ENCODE measurements at places on chromosomes 3 and 15.

DNA sequence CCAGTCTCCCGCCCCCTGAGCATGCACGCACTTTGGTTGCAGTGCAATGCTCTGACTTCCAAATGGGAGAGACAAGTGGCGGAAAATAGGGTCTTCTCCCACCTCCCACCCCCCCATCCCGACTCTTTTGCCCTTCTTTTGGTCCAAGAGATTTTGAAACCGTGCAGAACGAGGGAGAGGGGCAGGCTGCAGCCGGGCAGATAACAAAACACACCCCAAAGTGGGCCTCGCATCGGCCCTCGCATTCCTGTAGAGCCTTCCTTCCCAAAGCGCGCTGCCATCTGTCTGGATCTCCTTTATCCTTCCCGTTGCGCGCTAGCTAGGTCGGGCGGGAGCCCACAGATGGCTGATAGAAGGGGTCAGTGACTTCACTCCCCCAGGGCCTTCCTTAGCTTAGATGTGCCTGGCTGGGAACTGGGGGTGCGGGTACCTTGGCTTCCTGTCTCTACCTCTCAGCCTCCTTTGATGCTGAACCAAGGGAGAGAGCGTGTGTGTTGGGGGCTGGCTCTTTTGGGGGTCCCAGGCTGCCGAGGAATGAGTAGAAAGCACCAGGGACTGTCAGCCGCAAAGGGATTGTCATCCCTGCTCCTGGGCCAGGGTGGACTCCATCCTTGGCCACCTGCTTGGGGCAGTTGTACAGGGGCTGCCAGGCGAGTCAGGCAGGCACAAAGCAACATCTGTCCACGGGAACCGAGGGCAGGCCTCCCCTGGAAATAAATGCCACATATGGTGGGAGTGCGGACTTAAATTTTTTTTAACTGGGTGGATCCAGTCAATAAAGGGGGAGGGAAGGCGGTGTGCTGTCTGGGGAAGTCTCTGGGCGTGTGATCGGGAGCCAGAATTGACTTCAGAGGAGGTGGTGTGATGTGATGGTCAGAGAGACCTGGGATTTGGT, 1.8 kb downstream of the SMAD3 start:
- DNase-seq: no peak

DNA sequence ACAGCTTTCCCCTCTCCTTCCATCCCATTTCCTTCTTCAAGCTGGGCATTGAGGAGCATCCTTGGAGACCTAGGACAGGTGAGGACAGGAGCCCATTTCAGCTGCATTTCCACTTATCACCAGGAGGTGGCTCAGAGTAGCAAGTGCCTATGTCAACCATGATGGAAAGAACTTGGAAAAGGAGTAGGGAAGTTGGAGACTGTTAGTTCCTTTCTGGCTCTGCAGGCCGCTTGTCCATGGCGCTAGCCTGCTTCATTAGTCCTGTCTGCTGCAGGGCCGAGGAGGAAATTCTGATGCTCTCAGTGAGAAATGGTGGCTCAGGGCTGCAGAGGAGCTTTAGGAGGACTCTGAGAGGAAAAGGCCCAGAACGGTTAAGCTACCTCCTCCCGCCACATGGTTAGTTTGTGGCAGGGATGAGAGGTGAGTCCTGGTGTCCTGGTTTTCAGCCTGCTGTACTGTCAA, 7.0 kb upstream of the CD276 start:
- peak; percentile 30 for DNase-seq

- no peak for DNase-seq
These were observed 16.8 kb downstream of the NOX5 start for GRCh38 chr15:69031013-69032001.

DNA sequence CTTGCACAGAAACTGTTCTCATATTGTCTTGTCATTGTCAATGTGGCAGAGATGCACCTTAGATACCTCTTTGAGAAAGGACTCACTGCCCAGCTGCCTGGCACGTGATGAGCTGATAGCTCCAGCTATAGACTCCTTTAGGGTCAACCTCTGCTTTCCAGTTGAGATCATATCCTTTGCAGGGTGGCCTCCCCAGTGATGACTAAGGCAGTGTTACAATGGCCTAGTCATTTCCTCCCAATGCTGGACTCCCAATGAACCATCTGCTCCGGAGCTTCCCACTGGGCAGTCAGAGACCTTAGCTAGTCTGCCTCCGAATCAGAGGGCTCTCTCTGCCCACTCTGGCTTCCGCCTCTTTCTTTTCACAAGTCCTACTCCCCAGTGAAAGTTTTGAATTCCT, 79.5 kb downstream of the CHRD start:
- no peak for DNase-seq

DNA sequence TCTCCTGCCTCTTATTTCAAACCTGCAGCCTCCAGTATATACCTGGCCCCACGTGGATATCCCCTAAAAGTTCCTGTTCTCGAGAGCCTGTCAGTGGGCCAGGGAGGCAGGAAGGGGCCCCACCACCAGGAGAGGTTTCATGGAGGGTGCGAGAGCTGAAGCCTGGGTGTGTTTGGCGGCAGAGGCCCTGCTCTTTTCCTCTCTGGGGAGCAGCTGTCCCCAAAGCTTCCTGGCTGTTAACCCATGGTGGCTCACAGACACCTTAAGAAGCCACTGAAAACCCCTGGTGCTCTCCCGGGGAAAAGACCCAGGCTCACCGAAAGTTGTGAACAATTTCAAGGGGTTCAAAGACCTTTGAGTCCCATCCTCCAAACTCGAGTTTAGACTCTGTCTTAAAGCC, 1.1 kb downstream of the PRRT3 start:
- DNase-seq: no peak

- no peak for DNase-seq
These were observed 141.0 kb downstream of the LPP start for GRCh38 chr3:188294823-188295487.

DNA sequence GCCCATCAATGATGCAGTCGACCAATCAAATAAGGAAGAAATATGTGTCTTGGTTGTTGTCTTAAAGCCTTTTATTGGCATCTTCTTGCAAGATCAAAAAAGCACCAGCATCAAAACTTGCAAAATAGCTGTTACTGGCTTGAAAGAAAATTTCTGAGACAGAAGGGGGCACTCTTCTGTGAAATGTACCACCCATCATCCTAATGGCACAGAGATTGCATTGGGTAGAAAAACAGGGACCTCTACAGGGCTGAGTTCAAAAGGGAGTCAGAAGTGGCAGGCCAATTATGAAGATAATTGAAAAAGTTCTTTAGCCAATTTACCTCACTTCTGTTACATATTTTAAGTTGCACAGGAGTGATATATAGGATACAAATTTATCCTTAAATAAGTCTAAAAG, 122.3 kb upstream of the GPR149 start:
- no peak for DNase-seq

GRCh38 chr3:193605876-193606275, 12.9 kb downstream of the OPA1 start:
- DNase-seq: peak; percentile 21

GRCh38 chr3:165748094-165748493, 89.1 kb downstream of the BCHE start:
- no peak for DNase-seq

- no peak for DNase-seq
These were observed 79.0 kb downstream of the CHD2 start for GRCh38 chr15:92979011-92979701.

- DNase-seq: no peak
These were observed at the start of gene MAPKAPK3 for GRCh38 chr3:50617096-50617791. Gene MAPKAPK3, plus strand, starts transcription at chr3:50617151. Its CDS starts 415 bp downstream, at chr3:50617566.

GRCh38 chr15:43249699-43250203, 17.0 kb downstream of the TGM5 start:
- no peak for DNase-seq

GRCh38 chr3:148903941-148904340, 38.8 kb downstream of the CPA3 start:
- no peak for DNase-seq

DNA sequence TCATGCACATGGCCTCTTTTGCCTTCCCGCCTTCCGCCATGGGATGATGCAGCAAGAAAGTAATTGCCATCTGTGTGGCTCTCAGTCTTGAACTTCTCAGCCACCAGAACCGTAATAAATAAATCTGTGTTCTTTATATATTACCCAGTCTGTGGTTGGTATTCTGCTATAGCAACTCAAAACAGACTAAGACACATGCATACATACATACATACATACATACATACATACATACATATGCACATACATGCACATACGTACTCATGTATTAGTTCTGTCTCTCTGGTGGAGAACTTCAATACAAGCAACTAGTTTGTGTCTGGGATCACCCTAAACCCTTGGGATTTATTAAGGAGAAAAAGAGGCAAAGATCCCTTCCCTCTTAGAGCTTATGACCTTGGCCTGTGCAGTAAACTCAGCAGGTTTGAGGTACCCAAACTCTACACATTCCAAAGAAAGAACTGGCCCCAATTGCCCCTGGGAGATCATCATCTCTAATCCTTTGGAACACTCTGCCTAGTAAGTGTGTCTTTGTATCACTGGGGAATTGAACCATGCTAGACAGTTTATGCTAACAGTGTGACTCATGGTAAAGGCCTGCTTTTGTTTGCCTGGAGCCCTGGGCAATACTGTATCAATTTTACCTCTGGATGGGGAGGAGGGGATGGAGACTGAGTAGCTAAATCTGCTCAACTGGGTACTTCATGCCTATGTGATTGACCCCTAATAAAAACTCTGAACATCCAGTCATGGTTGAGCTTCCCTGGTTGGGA, 115.6 kb upstream of the LMCD1 start:
- no peak for DNase-seq

GRCh38 chr3:112303764-112304325, 9.8 kb upstream of the SLC9C1 start:
- no peak for DNase-seq

GRCh38 chr3:139291276-139292051, 52.4 kb upstream of the MRPS22 start:
- DNase-seq: no peak

GRCh38 chr15:67785431-67785830, 39.9 kb upstream of the SKOR1 start:
- DNase-seq: no peak

- peak; percentile 69 for DNase-seq
These were observed 2.0 kb downstream of the FAM43A start for GRCh38 chr3:194687638-194688199.

GRCh38 chr15:57251941-57252340, 124.4 kb upstream of the CGNL1 start:
- DNase-seq: no peak

GRCh38 chr15:60844511-60845174, 365.7 kb upstream of the ICE2 start:
- peak; percentile 58 for DNase-seq

GRCh38 chr3:18567293-18567692, 142.2 kb upstream of the SATB1 start:
- DNase-seq: no peak

DNA sequence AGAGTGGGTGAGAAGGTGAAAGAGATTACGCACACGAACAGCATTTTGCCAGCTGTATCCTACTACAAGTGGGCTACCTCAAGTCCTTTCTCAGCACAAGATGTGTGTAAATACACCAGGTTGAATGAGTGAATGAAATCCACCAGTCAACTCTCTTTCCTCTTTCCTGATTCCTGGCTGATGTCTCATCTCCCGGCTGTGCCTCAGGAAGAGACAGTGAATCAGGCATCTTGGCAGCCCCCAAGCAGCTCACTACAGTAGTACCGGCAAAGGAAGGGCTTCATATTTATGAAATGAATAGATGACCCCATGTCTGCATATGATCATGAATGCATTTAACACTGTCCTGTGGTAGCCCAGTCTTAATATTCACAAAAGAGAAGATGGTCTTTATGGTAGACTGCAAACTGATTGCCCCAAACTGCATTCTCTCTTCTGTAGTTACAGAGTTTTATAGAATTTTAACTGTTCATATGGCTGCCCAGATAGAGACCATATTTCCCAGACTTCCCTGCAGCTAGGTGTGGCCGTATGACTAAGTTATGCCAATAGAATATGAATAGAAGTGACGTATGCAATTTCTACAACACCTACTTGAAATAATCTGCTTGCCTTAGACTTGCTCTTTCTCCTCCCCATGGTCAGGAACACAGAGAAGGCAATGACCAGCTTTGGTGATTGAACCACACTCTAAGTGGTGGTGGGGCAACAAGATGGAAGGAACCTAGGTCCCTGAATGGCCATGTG, 22.7 kb downstream of the MGLL start:
- DNase-seq: no peak

Measured in stimulated activated CD8-positive, alpha-beta memory T cell treated with anti-CD3 and anti-CD28 coated beads, Interleukin-12 subunit alpha, Interleukin-12 subunit beta, amount 100 ng/mL, for 1 hour (primary cell).